ENCODE measurements at places on chromosomes 16 and 17.
A peak's percentile ranks its signal among the peaks of the same experiment; 100 is the strongest.

- DNase-seq = no peak
Observed at GRCh38 chr17:42895185-42895555, 5.4 kb upstream of the G6PC1 start.

DNA sequence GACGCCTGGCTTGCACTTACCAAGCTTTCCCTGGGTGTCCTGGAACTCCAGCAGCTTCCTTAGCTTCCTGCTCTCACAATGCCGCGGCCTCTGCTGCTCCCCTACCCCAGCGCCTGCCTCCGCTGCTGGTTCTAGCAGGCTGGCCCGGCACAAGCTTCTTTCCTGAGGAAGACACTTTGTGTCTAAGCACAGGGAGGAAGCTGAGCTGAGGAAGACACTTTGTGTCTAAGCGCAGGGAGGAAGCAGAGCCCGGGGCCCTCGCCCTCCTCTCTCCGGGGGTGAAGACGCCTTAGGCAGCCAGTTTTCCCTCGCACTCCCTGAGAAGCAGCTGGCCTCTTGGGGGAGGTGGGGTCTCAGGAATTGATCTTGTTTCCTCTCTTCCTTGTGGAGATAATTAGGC, 64.9 kb downstream of the PLD6 start:
- DNase-seq = no peak

DNA sequence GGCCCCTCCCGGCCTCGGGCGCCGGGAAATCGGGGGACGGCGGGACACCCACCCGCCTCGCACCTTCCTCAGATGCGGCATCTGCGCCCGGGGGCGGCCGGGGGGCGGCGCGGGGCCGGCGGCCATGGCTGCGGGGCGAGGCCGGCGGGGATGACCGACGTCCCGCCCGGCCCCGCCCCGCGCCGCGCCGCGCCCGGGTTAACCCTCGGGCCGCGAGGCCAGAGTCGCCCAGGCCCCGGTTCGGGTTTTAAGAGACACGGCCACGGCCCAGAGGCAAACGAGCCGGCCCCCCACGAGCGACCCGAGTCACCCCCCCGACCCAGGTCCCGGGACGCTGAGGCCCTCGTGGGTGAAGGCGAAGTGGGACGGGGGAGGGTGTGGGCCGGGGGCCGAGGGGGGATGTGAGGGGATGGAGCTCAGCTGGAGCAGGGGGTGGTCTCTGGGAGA, at the start of gene RGS11:
TSS of gene RGS11 (minus strand) at position 159 of the 447 bp plus-strand sequence. CDS start at position 126, 33 bp downstream.
- no peak for DNase-seq

DNA sequence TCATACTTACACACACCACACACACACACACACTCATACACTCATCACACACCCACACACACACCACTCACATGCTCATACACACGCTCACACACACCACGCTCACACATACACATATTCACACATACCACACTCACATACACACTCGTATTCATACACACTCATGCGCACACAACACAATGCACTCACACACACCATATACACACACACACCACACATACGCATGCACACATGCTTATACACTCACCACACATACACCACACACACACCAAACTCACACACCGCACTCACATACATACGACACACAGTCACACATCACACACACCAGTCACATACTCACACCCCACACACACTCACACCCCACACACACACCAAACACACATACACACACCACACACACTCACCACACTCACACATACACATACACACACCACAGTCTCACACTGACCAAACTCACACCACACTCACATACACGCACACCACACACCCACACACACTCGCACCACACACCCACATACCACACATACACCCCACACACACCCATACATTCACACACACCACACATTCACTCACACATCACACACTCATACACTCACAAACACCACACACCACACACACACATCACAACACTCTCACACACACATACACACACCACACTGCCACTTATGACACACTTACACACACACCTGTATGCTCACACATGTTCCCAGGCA, 88.9 kb downstream of the IRX5 start:
- DNase-seq = no peak

GRCh38 chr17:58329810-58330537, 1.4 kb upstream of the TSPOAP1 start:
- DNase-seq = peak; percentile 56

DNA sequence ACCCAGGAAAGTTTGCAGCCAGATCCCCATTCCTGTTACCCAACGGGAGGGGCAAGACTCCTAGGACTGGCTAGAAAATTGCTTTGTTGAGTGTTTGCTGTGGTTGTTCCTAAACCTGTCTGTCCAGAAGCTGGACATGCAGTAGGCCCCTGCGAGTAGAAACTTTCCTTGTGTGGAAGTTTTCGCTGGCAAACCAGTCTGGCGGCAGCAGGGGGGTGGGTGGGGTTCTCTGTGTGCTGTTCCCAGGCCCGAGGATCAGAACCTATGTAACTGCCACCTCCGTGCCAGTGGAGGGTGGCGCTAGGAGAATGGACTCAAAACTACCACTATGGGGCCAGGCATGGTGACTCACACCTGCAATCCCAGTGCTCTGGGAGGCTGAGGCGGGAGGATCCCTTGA, 9.2 kb downstream of the SGSM2 start:
- DNase-seq = no peak

- DNase-seq = no peak
Observed at GRCh38 chr16:28062847-28063521, 530 bp downstream of the GSG1L start.

DNA sequence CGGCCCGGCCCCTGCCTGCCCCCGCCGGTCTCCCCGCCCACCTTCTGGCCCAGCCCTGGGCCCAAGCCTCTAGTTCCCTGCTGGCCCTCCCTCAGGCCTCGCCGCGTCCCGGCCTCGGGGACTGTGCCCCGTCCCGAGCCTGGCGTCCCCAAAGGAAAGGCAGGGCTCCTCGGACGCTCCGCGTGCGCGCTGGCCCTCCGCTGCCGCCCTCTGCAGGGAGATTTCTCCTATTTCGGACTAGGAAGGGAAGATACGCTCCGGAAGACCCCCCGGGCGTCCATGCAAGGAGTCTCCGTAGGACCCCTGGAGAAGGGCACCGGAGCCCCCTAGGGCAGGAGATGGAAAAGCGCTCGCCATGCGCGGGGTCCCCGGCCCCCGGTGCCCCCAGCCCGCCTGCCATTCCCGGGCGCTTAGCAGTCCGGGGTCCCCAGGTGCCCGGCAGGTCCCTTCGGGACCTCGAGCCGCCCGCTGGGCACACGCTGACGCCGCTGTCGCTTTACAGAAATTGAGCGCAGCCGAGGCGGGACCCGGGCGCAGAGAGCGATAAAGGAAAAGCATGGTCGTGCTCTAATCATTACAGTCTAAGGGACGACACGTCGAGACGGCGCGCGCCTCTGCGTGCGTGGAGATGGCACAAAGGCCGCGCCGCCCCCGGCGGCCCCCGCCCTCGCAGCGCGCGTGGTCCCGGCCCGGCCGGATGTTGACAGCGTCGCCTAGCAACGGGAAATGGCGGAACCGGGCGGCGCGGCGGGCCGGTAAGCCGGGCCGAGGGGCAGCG, at the start of gene CCDC40:
TSS of gene CCDC40 (plus strand) at position 706 of the 778 bp plus-strand sequence. CDS start at position 727, 21 bp downstream.
- DNase-seq = peak; percentile 67

- no peak for DNase-seq
Observed at GRCh38 chr16:70576431-70577255, 53.0 kb downstream of the SF3B3 start.

DNA sequence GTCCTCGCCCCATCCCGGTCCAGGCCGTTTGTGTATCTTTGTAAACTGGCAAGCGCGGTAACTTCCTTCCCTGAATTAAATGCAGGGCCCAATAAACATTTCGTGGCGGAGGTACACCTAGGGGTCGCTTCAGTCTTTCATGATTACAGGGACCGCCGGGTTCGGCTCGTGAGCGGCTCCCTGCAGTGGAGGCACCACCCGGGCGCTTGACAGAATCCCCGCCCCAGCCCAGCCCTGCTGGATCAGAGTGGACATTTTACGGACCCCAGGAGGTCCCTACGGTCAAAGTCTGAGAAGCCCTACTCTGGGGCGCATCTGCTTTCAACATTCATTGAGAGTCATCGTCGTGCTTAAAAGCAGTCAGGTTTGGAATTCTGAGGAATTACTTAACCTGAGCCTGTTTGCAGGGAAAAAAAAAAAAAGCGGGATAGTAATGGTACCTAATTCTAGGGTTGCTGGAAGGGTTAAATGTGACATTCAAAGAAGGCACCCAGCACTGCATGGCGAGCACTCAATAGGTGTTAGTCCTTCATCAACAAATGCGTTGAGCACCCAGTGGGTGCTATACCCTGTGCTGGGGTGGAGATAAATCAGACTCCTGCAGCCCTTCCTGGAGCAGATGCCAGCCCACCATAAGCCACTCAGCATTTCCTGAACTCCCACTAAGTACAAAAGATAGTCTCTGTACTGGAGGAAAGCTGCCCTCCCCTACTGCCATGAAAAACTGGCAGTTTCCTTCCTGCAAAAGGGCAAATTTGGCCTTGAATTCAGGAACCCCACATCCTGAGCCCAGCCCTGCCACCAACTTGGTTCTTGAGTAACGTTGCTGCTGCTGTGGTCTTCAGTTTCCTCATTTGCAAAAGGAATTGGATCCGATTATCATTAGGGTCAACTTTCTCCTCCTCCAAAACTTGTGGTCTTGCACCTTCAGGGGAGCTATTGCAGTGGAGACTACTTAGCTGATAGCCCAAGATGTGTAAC, 658 bp upstream of the DUSP3 start:
- DNase-seq = peak; percentile 32

DNA sequence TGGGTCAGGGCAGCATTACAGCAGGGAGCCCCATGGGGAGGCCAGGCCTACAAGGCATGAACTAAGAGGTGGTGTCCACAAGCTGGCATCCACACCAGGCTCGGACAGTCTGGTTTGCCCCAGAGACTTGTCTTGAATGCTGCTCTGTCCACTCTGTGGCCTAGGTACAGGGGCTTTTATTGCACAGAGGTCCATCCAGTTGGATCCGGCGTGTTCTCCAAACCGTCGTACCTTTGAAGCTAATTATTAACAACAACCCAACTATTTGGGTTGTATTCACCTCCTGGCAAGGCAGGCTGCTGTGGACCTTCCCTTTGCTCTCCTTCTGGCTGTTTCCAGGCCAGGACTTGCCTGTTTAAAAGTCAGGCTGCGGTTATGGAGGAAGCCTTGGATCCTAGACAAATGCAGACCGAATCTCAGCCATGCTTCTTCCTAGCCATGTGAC, 123.4 kb downstream of the CLEC16A start:
- DNase-seq = no peak

- DNase-seq = no peak
Observed at GRCh38 chr17:49995055-49995738, at the start of gene DLX3. TSS of gene DLX3 (minus strand) at chr17:49995224. CDS start at chr17:49994998, 226 bp downstream.

- DNase-seq = no peak
Observed at GRCh38 chr16:56513972-56514371, 5.9 kb downstream of the BBS2 start.

DNA sequence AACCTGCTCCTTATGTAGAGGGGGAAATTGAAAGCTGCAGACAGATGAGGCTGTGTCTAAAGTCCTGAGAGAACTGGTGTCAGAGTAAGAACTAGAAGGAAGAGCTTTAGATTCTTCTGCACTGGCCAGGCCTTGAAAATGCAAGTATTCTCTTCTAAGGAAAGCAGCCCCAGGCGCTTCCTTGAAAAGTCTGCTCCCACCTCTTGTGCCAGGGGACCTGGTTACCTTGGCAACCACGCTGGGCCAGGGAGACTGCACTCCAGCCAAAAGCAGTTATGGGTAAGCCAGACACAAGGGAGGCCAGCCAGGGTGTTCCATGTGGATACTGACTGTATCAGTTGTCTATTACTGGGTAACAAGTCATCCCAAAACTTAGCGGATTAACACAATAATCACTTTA, 228.6 kb upstream of the SDK2 start:
- DNase-seq = no peak

GRCh38 chr16:68046106-68046505, 23.0 kb downstream of the DUS2 start:
- no peak for DNase-seq

DNA sequence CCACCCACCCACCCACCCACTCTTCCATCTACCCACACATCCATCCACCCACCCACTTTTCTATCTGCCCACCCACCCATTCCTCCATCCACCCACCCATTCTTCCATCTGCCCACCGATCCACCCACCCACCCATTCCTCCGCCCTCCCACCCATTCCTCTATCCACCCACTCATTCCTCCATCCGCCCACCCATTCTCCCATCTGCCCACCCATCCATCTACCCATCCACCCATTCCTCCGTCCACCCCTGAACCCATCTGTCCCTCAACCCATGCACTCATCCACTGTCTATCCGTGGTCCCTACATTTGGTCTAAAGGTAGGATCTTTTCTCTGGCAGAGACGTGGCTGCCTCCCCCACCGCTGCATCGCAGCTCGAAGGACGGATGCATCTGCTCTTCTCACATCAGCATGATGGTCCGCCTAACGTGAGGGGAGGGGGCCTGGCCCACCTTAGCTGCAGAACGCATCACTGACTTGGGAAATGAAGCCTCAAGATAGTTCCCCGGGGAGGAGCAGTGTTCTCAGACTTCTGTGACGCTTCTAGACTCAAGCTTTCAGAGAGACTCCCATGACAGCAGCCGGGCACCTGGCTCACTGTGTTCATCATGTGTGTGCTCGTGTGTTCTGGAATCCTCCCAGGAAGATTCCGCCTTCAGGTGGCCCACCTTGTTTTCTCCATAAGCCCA, 17.2 kb upstream of the GSE1 start:
- DNase-seq = no peak

DNA sequence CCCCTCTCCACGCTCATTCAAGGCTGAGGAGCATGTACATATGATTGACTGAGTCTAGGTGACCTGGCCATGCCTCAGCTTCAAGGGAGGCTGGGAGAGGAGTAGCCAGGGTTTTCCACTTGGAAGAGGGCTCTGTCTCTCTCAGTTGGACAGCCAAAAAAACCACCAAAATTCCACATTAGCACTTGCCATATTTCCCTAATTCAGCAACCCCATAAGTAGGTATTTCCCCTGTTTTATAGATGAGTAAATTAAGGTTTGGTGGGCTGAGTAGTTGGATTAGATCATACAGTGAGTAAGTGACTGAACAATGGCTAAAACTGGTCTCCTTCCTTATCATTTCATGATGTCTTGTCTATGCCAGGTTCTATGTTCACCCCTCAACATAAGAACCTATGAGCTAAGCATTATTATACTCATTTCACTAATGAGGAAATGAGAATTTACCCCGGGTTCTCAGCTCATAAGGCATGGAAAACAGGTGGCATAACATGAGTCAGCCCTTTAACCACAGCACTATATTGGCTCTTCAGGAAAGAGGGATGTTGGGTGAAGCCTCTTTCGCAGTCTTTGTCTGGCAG, 68.0 kb upstream of the GAS7 start:
- DNase-seq = no peak

GRCh38 chr17:7838090-7839075, 4.4 kb downstream of the KDM6B start:
- no peak for DNase-seq

DNA sequence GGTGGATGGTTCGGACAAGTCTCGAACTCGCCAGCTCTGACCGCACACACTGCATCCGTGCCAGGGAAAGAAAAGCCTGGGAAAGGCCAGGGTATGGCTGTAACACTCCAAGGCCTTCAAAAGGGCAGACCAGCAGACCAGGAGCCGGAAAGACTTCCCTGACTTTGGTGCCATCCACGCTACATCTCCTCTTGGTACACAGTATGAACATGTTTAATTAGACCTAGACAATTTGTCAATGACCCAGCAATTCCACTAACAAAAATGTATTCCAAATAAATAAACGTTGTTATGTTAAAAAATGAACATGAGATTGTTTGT, 637 bp upstream of the HDAC5 start:
- DNase-seq = no peak

Data from stimulated activated CD4-positive, alpha-beta T cell treated with anti-CD3 and anti-CD28 coated beads, Interleukin-4, amount 100 ng/mL, for 48 hours (primary cell).